ENCODE measurements at places on chromosomes 12 and 14.
A peak's percentile ranks its signal among the peaks of the same experiment; 100 is the strongest.

DNA sequence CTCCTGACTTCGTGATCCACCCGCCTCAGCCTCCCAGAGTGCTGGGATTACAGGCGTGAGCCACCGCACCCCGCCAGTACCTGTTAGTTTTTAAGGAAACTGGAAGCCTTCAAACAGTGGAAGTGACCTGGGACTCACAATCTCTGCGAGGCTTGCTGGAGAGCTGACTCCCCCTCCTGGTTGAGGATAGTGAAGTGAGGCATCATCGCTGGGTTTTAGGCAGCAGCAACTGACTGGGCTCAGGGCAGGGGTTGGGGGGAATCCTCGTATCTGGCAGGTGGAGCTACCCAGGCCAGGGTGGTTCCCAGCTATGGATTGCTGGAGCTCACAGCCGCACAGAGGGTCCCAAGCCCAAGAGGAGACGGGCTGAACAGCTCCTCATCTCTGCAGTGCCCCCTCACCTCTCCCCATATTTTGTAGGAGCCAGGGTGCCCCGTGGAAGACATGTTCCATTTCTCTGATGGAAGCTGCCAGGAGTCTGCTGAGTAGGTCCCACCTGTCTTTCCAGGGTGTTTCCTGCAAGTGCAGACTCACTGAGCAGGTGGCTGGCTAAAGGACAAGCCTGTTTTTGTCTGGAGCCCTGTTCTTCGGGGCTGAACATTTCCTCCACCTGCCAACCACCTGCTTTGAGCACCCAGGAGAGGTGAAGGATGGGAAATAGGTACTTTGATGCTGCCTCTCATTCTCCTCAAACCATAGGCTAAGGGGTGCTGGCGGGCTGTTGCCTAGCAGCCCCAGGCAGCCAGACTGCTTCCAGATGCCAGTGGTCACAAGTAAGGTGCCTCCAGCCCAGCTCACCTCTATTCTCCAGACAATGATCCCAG lies 3.1 kb downstream of the AVIL start:
- DNase-seq, result no peak

DNA sequence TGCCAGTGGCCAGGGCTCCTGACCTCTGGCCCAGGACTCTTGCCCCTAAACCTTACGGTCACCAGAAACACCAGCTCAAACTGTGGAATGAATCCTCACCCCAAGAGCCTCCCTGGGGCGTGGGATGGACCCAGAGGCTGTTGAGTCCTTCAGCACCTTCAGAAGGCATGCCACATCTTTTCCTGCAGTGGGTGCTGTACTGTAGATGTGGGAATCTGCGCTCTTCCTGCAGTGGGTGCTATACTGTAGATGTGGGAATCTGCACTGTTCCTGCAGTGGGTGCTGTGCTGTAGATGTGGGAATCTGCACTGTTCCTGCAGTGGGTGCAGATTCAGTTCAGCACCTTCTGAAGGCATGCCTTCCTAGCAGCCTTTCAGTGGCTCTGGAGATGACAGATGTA lies 1.2 kb downstream of the KRT82 start:
- no peak for DNase-seq

DNA sequence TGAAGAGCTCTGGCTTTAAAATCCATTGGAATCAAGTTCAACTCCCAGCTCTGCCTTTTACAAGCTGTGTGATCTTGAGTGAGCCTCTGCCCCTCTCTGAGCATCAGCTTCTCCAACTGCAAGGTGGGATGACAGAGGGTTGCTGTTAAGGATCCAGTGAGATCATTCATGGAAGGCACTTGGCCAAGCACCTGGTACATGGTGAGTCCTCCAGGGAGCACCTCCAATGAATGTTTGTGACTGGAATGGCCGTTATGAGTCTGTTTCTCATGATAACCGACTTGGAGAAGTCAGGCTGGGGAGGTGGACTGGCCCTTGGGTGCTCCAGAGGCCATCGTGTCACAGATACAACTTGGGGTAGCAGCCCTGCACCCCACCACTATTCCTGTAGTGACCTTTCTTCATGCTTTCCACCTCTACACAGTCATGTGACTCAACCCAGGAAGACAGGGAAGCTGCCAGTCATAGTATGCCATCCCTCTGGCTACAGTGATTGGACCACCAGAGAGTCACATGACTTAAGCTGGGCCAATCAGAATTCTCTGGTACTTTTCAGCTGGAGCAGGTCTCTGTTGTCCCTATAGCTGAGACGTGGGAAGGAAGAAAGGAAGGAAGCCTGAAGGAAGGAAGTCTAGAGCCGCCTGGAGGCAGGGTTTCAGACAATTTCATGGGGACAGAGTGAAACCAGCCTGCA lies 146.5 kb upstream of the MYL2 start:
- no peak for DNase-seq

- no peak for DNase-seq
Measured at GRCh38 chr14:94775871-94776210, 5.9 kb upstream of the GSC start.

DNA sequence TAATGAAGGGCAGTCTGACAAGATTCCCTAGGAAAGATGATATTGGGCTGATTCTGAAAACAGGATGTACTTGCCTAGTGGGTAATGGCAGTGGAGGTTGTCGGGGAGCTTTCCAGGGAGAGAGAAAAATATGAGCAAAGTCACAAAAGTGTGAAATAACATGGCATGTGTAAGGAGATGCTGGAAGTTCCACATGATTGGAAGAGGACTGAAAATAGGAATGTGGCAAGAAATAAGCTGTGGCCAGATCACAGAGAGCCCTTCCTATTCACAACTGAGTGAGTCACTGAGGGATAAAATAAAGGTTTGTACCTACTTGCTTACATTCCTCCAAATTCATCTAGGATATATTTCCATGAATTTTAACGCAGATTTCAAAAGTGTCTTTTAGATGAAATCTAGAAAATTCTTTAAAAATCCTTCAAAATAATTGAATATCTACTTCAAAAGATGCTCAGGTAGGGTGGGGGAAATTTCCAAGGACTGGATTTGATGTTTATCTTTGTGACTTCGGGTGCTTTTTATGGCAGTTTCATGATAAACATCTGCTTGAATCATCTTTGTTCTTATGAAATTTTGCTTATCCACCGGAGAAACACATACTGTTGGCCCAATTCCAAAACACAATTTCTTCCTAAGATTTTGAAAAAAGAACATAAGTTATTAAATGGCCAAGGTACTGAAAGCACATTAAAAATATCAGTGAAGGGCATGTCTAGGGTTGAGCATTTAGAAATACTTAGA lies 36.3 kb upstream of the SLC2A13 start:
- DNase-seq, result no peak

GRCh38 chr12:47889040-47889439 lies 15.8 kb downstream of the VDR start:
- DNase-seq, result no peak

DNA sequence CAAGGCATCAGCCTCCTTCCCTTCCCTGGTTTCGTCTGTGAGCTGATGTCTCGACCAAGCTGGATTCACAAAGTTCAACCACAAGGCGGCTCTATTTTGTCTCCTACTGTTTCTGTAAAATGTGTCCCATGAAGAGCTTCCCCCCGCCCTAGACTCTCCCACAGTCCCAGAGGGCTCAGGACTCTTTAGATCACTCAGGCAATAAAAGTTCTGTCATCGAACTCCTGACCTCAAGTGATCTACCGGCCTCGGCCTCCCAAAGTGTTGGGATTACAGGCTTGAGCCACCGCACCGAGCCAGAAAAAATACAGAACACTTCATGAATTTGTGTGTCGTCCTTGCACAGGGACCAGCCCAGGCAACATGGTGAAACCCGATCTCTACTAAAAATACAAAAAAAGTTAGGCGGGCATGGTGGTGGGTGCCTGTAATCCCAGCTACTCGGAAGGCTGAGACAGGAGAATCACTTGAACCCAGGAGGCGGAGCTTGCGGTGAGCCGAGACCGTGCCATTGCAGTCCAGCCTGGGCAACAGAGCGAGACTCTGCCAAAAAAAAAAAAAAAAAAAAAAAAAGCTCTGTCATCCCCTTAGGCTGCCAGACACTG lies 149.4 kb downstream of the BCL11B start:
- DNase-seq, result no peak

GRCh38 chr12:117882181-117882580 lies 86.6 kb downstream of the KSR2 start:
- no peak for DNase-seq

DNA sequence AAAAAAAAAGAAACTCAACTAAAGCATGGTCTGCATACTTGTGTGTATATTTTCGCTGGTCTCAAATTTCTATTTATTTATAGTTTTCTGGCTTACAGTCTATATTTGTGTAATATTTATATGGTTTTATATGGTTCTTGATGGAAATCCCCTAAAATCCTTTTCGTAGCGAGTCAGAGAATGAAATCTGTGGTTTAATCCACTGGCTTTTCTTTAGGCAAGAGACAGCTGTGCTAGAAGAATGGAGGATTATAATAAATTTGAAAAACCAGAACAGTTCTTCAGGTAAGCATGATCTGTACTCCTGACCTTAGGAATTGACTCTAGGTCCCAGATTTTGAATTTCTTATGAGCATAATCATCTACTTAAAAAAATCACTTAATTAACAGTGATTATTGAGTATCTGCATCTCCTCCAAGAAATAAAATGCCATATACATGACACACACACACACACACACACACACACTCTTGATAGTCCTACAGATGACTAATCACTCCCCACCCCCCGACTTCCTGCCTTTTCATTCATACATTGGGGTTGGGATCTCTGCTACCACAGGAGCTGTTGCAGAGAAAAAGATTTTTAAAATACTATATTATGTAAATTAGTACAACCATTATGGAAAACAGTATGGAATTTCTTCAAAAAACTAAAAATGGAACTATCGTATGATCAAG lies 113.4 kb downstream of the CRADD start:
- DNase-seq, result peak; percentile 71

DNA sequence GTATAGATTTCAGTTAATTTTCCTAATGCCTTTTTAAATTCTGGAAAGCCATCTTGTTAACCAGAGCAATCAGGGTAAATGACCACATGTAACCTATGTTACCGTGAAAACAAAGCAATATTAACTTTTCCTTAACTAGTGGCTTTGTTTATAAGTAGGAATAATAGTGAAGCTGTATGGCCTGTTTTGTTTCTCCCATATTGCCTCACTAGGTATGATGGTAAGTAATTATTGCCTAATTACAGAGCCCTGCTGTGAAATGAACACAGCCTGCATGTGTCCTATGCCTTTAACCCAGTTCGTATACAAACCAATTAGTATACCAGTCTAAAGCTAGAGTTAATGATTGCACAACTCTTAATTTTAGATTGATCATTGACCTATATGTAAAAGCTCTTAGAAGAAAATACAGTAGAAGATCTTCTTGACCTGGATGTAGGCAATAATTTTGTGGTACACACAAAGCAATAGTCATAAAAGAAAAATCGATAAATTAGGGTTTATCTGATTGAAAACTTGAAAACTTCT lies 249.9 kb downstream of the CCDC91 start:
- DNase-seq, result no peak

GRCh38 chr12:42799966-42800365 lies 210.4 kb upstream of the PRICKLE1 start:
- DNase-seq, result no peak

DNA sequence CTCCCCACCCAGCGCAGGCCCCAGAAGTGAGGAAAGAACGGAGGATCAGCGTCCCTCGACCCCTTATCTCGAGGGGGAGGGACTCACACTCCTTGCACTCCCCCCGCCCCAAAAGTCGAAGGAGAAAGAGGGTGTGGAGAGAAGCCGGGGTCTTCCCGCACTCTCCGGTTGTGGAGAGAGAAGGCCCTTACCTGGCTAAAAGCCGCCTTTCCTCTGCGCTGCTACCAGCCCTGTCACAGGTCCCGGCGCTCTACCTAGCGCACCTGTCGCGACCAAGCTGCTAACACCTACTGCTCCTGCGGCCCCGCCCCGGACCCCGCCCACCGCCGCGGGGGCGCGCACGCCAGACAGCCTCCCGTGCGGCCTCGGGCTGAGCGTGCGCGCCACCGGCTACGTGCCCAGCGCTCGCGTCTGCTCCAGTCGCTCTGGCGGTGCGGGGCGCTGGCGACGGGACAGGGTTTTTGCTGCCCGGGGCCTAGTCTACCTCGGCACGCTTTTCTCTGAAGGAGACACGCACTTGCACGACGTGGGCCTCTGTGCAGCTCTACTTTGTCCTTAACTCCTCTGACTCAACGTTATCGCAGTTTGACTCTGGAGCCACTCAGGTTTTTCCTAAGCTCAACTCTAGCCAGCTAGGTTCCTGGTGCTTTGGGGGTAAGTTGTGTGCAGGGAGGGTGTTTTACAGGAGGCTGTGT lies at the start of gene LIMA1:
LIMA1 (minus strand) TSS at position 292 of the 695 bp plus-strand sequence. CDS start 34,769 bp downstream, outside the sequence.
- peak; percentile 49 for DNase-seq

- no peak for DNase-seq
Measured at GRCh38 chr14:62181591-62181990, 419.4 kb downstream of the SNAPC1 start.

DNA sequence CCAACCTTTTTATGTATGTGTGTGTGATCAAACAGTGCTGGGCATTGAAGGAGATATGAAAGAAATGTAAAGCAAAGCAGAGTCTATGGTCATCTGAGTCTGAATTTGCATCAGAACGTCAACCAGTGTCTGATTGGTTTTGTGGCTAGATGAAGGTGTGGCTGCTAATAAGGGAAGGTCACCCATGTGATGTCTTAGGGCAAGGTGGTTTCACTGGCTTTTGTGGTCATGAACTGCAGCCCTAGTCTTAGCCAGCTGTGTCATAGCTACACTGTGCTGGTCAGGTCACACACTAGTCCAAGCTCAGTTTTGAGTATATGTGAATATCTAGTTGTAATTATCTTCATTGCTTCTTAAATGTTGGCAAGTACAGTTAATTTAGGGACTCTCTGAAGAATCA lies 105.8 kb downstream of the TGFB3 start:
- DNase-seq, result no peak

DNA sequence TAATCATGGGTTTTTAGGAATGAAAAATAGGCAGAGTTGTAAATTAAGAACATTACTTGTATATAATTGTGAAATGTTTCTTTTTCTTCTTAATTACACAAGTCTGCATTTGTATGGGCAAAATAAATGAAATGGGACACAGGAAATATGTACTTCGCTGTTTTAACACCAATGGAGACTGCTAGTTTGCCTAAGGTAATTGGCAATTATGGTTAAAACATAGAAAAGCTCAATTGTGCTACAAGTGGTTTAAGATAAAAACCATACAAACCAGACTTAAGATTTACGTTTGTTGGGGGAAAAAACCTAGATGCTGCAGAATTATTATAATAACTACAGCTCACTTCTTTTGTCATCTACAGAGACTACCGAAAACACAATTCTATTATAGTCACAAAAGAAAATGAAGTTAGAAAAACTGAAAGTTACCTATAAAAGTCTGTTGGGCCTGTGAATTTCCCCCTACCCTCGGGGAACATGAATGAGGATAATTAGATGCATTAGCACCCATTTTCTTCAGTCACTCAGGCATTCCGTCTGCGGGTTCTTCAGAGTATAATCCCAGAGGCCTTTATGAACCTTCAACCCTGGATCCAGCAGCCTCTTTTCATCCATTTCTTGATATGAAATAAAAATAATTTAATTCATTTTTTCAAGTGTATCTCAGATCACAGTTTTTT lies 37.2 kb downstream of the BTBD7 start:
- DNase-seq, result no peak

- DNase-seq, result no peak
Measured at GRCh38 chr12:112309797-112310196, 72.4 kb downstream of the HECTD4 start.

All from fibroblast of skin of left biceps (primary cell).